ENCODE measurements at places on chromosomes 7 and 10.

DNA sequence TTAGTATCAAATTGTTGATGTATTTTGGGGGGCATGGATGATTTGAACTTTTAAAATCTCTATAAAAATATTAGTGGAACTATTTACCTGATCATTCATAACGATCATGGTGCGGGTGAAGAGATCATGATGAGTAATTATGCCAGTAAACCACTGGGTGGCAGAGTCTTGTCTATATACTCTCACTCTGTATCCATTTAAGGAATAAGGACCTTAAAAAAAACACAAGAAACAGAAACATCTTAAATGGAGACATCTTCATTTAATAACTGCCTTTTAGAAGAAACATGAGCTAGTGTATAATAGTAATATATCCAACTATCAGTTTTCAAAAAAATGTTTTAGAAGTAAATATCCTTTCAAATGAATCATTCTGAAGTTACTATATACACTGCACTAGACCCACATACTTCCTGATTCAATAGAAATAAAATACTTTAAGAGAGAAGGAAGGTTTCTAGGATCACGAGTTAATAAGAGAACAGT is 84.0 kb downstream of the NRBF2 start:
- DNase-seq = no peak

DNA sequence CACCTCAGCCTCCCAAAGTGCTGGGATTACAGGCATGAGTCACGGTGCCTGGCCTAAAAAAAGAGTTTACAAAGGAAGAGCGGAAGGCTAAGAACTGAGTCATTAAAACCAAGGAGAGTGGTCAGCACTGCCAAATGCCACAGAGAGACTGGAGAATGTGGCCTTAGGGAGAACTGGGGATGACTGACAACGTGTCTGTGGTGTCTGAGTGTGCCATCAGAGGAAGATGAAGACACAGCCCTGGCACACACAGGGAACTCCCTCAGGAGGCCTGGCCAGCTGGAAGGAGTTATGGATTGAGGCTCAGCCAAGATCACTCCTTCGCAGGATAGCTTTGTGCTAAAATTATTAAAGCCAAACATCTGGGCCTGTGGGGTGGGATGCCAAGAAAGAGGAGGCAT is 3.9 kb upstream of the INA start:
- DNase-seq = no peak

GRCh38 chr7:102412548-102412947 is 16.4 kb downstream of the PRKRIP1 start:
- no peak for DNase-seq

GRCh38 chr10:126049759-126050700 is 153.7 kb downstream of the FANK1 start:
- no peak for DNase-seq

DNA sequence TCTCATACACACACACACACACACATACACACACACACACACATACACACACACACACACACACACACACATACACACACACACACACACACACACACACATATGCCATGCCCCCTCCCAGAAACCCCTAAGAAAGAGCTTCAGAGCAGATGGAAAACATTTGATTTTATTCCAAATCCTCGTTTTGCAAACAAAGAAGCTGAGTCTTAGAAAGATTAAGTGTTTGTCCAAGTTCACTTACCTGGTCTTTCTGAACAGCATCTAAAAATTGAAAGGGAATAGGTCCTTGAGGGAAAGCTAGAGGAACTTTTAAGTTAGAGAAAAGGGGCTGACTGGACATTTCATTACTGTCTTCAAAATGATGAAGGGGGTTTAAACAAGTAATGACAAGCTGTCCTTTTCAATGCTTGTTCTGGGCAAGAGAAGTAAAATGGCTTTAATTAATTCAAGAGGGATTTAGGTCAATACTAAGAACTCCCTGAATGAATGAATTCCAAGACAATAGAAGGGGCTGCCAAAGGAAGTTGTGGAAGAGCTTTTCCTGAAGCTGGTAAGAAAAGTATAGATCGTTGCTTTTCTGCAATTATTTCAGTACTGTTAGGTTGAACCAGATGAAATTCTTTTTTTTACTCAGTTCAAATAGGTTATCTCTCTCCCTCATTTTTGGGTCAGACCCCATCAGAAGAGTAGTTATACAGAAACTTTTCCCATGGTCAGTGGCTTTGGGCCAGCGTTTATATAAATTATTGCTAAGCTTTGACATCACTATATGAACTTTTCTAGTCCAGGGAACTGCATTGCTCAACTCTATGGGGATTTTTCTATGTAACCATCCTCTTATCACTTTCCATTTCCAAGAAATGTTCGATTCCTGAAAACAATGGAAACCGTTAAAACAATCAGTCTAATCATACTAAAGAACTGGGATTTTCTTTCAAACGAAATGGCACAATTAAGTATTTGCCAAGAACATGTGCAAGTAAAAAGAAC is 261.4 kb downstream of the MTERF1 start:
- DNase-seq = no peak

DNA sequence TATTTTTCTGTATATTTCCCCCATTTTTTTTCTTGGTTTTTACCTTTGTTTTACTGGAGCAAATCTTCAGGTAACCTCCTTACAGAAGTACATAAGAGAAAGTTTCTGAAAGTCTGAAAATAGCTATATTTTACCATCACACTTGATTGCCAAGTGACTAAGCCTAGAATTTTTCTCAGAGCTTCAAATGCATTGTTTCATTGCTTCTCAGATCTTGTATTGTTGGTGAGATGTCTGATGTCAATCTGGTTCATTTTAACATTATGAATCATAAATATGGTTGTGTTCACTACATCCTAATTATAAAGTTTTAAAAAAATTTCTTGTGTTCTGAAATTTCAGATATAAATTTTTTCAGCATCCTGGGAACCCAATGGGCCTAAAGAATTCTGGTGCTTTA is 228.2 kb downstream of the AHR start:
- DNase-seq = no peak

DNA sequence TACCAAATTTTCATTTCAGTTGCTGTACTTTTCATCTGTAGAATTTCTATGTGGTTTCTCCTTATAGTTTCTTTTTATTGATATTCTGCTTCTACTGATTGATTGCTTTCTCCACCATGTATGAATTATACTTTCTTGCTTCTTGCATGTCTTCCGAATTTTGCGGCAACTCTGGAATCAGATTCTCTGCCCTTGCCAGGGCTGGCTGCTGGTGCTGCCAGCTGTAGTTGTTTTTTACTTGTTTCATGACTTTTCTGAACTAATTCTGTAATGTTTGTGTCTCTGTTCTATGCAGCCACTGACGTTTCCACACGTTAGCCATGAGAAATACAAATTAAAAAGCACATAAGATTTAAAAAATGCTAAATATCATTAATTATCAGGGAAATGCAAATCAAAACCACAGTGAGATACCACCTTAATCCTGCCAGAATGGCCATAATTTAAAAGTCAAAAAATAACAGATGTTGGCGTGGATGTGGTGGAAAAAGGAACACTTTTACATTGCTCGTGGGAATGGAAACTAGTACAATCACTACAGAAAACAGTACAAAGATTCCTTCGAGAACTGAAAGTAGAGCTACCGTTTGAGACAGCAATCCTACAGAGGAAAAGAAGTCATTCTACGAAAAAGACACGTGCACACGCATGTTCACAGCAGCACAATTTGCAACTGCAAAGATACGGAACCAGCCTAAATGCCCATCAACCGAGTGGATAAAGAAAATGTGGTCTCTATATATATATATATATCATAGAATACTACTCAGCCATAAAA is 51.5 kb downstream of the MAD1L1 start:
- no peak for DNase-seq

DNA sequence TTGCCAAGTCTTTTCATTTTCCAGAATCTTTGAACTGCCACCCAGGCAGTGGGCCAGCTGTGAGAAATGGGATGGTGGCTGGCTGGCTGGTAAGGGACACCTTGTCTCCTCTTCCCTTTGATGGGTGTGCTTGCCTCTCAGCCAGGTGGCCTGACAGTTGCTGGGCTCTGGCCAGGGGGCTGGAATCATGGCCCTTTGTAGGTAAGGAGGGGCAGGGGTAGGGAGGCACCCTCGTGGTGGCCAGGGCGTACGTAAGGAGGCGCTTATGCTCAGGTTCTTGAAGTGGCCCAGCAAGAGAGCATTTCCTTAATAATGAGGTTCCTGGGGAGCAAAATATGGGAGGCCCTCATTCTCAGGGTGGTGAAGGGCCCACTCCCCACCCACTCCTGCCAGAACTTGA is 33.0 kb upstream of the GOLGA7B start:
- no peak for DNase-seq

GRCh38 chr10:68897336-68897741 is 3.8 kb upstream of the DDX50 start:
- no peak for DNase-seq

DNA sequence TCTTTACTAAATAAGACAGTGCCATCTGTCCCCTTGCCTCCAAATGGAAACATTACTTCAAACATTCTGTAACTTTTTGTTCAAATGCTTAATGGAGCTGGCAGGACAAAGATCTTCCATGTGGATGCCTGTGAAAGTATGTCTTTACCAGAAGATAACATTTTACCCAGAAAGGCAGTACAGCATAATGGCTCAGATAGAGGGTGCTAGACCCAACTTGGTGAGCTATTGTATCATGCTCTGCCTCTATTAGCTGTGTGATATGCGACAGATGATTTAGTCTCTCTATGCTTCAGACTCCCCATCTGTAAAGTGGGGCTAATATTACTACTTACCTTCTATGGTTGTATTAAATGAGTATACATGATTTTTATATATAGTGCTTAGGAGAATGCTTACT is 8.8 kb upstream of the SMKR1 start:
- DNase-seq = no peak

Data from stimulated activated CD8-positive, alpha-beta memory T cell treated with anti-CD3 and anti-CD28 coated beads, Interleukin-15, amount 100 ng/mL, for 24 hours (primary cell).